ENCODE measurements at places on chromosomes 12 and 14.

GRCh38 chr12:39427360-39427808 lies 15.5 kb downstream of the KIF21A start:
- no peak for DNase-seq

DNA sequence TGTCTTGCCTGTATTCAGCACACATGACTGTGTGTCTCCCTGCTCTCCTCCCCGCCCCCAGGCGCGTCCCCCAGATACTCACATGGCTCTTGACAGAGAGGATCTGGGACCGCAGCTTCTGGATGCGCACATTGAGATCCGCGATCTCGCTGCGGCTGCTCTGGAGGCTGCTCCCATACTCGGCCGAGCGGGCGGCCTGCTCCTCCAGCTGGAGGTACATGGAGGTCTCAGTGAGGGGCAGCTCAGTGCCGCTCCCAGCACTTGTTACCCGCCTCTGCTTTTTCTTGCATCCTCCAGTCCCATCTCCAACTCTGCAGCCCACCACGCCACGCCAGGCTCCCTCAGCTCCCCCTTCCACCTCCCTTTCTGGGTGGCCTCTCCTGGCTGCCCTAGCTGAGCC lies 18.9 kb downstream of the KRT80 start:
- DNase-seq: no peak

DNA sequence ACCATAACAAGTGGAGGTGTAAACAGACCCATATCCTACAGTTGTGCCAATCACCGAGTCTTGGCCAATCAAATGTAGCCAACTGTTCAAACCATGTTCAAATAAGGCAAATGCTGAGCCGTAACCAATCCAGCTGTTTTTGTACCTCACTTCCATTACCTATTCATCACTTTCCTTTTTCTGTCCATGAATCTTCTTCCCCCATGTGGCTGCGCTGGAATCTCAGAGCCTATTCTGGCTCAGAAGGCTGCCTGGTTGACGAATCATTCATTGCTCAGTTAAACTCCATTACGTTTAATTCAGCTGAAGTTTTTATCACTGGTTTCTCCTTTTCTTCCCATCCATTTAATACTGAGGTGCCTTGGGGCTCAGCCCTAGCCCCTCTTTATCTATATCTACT lies 71.1 kb downstream of the TBC1D30 start:
- no peak for DNase-seq

DNA sequence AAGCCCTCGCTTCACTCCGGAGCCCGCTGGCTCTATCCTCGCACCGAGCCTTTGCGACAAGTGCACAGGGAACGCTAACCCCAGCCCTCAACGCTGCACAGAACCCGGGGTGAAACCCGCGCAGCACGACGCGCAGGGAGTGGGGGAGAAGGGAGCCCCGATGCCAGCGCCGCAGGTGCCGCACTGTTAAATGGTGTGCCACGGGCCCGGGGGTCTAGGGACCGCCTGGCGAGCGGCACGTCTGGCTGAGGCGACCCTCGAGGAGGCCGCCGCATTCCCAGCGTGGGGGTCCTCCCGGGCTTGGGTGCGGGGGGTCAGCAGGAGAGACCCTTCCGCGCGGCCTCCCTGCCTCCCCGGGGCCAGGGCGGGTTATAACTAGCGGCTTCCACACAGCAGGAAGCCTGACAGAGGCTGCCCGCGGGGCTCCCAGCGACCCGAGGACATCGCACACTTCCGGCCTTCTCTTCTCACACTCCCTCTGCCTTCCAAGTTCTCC lies 23.8 kb upstream of the LRTM2 start:
- DNase-seq: no peak

- DNase-seq: no peak
Observed at GRCh38 chr14:59377991-59378601, 87.1 kb downstream of the GPR135 start.

GRCh38 chr12:107441665-107442300 lies 243.8 kb upstream of the PWP1 start:
- DNase-seq: no peak

DNA sequence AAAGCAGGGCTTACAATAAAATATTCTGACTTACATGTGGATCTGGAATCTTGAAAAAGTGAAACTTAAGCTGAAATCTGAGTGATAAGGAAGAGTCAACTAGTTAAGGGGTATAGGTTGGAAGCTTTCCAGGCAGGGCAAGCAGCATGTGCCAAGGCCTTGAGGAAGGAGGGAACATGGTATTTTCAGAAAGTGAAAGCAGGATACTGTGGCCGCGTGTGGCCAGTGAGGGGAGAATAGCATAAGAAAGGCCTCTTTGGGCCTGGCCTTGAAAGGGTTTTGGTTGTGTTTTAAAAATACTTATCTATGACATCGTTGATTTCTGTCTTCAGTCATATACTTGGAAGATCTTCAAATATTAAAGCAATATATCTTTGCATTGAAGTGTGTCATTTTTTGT lies 213.4 kb downstream of the AKAP6 start:
- DNase-seq: no peak

GRCh38 chr12:126361804-126362203 lies 1296.6 kb downstream of the AACS start:
- DNase-seq: no peak

GRCh38 chr12:65941388-65941787 lies 117.1 kb downstream of the HMGA2 start:
- no peak for DNase-seq

GRCh38 chr14:51521764-51522163 lies 129.9 kb upstream of the FRMD6 start:
- no peak for DNase-seq

DNA sequence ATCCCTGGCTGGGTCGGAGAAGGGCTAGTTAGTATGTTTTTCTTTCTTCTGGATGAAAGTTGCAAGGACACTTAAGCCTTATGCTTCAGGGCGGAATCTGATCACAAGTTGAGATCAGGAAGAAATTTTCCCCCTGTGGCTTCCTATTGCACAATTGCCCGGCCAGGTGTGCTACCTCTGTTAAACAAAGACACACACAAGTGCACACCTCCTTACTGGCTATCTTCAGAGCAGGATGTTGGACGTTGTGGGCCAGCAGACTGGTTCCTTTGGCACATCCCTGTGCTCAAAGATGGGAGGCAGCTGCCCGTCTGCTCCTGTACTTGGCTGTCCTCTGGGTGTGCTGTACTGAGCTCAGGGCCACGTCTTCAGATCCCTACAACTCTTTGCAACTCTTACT lies 19.1 kb downstream of the ETV6 start:
- no peak for DNase-seq

DNA sequence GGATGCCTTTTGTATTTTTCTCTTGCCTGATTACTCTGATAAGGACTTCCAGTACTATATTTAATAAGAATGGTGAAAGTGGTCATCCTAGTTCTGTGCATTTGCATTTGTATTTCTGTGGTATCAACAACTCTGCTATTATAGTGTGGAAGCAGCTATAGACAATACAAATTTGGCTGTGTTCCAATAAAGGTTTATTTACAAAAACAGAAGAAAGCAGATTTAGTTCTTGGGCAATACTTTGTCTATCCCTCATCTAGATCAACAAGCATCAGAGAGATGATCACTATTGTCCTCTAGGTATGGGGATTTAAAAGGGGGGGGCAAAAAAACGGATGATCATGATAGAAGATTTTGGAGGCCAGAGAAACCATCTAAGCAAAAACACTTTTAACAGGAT lies 19.1 kb upstream of the BTG1 start:
- no peak for DNase-seq

- DNase-seq: no peak
Observed at GRCh38 chr14:59346796-59347510, 118.2 kb downstream of the GPR135 start.
